T47D (cell line): ENCODE measurements at places on chromosomes 12 and 14.
A peak's percentile ranks its signal among the peaks of the same experiment; 100 is the strongest.

GRCh38 chr14:48970943-48971342 lies 615.2 kb downstream of the RPS29 start:
- no peak for DNase-seq

DNA sequence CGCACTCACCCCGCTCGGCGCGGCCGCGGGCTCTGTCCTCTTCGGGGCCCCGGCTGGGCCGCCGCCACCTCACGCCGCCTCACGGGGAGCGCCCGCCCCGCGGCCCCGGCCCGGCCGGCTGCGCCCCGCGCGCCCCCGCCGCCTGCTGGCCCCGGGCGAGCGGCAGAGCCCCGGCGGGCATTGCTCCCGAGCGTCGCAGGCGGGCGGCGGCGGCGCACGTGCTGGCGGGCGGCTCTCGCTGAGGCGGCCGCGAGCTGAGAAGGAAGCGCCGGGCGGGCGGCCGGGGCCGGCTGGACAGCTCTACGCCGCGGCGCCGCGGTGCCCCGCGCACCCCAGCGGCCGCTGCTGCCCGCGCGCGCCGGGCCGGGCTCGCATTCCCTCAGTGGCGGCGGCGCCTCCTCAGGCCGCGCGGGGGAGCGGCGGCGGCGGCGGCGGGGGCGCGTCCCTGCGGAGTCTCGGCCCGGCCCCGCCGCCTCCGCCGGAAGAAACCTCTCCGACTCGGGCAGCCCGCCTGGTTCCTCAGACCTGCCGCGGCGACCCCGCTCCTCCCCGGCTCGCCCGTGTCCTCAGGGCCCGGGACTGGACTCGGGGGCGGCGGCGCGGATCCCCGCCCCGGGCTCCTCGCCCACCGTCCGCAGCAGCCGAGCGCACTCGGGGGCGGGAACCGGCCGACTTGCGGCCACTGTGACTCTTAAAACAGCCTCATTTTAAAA lies at the start of gene PITPNM2:
Gene PITPNM2, minus strand, starts transcription at position 347 of the 713 bp plus-strand sequence. CDS start 116,500 bp downstream, outside the sequence.
- peak; percentile 90 for DNase-seq

GRCh38 chr12:69898236-69898635 lies 73.2 kb downstream of the MYRFL start:
- no peak for DNase-seq

GRCh38 chr12:100114574-100114973 lies 28.1 kb downstream of the BLTP3B start:
- no peak for DNase-seq

DNA sequence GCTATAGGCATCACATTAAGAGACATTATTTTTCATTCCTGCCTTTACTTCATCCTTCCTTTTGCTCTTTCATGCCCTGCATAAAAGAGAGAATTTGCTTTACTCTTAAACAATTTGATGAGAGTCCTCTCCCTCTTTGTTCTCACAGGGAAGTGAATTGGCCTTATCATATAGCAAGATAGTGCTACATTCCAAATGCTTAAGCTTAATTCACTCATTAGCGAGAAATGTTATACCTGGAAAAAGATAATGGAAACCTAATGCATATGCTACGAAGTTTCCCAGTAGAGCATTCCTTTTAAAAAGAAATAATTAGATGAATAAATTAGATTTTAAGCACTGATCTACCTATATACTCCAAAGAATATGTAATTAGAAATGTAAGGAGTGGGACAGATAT lies 798.8 kb downstream of the C12orf50 start:
- no peak for DNase-seq

GRCh38 chr14:78805570-78805969 lies 635.4 kb downstream of the NRXN3 start:
- DNase-seq, result no peak

GRCh38 chr12:124422570-124423523 lies 128.0 kb downstream of the RFLNA start:
- no peak for DNase-seq

DNA sequence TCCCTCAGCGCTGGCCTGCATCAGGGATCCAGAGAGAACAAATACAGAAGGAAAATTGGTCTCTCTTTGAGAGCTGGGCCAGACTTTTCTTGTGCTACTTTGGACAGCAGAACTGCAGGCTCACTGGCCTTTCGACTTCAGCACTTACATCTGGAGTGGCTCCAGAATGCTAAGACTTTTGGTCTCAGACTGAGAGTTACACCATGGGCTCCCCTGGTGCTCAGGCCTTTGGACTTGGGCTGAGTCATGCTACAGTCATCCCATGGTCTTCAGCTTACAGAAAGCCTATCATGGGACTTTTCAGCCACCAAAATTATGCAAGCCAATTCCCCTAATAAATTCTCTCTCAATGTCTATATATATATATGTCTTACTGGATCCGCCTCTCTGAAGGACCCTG lies 9.0 kb upstream of the CD163 start:
- DNase-seq, result no peak

DNA sequence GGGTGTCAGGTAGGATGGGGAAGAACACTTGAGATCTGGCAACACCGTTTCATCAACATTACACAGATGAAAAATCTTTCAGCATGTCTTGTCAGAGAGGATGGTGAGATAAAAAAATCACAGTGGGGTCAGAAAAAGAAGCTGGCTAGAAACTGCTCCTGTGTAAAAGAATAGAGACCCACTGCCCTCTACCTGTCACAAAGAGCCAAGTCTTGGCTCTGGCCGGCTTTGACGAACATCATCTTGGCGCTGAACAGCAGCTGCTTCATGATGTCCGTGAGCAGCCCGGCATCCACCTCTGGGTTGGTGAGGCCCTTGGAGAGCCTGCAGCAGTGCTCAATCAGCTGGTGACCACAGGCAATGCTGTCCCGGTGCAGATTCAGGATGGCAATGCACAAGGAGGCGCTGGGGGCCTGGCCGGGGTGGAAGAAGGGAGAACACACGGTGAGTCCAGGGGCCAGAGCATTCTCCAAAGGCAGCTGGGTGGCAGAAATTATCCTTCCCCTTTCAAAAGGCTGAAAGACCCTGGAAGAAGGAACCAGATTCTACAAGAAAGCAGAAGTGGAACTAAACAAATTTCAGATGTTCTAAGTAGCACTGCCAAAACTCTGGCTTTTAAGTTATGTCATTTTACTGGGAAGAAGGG lies 50.2 kb downstream of the ZFYVE26 start:
- no peak for DNase-seq
